ENCODE measurements at places on chromosomes 1 and 21. TPM values are rescaled to one million over a fixed set of nuclear protein-coding genes. Genes with fewer than 3 reads are reported as not detected.

CYP2J2 gene
- total RNA-seq: 50.6 TPM

C4BPA gene
- total RNA-seq: 0.09 TPM

CFAP107 gene
- total RNA-seq: 0.62 TPM

LCE1B gene
- total RNA-seq: not detected

DNM3 gene
- 7.0 TPM for total RNA-seq

UMODL1 gene
- 0.04 TPM for total RNA-seq

IL20 gene
- not detected for total RNA-seq

OVAAL gene
- not detected for total RNA-seq

NT5C1A gene
- total RNA-seq: 9.3 TPM

RHEX gene
- 0.62 TPM for total RNA-seq

ZNF648 gene
- 0.04 TPM for total RNA-seq

AMY1B gene
- total RNA-seq: not detected

SLC44A3 gene
- 2.8 TPM for total RNA-seq

LCE1C gene
- not detected for total RNA-seq

CCDC24 gene
- total RNA-seq: 0.98 TPM

LENEP gene
- total RNA-seq: 0.40 TPM

SLC30A10 gene
- total RNA-seq: 0.71 TPM

F13B gene
- not detected for total RNA-seq

MEGF6 gene
- total RNA-seq: 20.8 TPM

AZIN2 gene
- 5.3 TPM for total RNA-seq

Measured in muscle of leg (tissue), 16 donors.